ENCODE measurements at places on chromosomes 2 and 18. TPM values are rescaled to one million over a fixed set of nuclear protein-coding genes. Genes with fewer than 3 reads are reported as not detected.
A peak's percentile ranks its signal among the peaks of the same experiment; 100 is the strongest.

ABCB11 gene
- 0.03 TPM for total RNA-seq

EFHD1 gene
- total RNA-seq: 129 TPM

GRCh38 chr2:65539633-65540032 lies 107.2 kb upstream of the SPRED2 start:
- peak; percentile 65 for DNase-seq
- H3K4me3 ChIP-seq: no peak overlapping the region
- H3K27ac ChIP-seq: no peak overlapping the region
- no peaks in the 10 kb centered on the region for H3K27me3 ChIP-seq
- no peaks in the 10 kb centered on the region for H3K4me1 ChIP-seq

- no peak overlapping the region for H3K27ac ChIP-seq
- no peak overlapping the region for H3K4me3 ChIP-seq
- H3K36me3 ChIP-seq: no peaks in the 10 kb centered on the region
- no peaks in the 10 kb centered on the region for H3K27me3 ChIP-seq
- DNase-seq: no peak
- peaks cover 11% of the 10 kb centered on the region for H3K4me1 ChIP-seq
Observed at GRCh38 chr2:27042159-27042661, 9.3 kb upstream of the AGBL5 start.

- H3K4me1 ChIP-seq: no peaks in the 10 kb centered on the region
- H3K27me3 ChIP-seq: no peaks in the 10 kb centered on the region
- DNase-seq: no peak
- no peak overlapping the region for H3K27ac ChIP-seq
Observed at GRCh38 chr2:230494980-230495379, 79.0 kb downstream of the SP100 start.

DNA sequence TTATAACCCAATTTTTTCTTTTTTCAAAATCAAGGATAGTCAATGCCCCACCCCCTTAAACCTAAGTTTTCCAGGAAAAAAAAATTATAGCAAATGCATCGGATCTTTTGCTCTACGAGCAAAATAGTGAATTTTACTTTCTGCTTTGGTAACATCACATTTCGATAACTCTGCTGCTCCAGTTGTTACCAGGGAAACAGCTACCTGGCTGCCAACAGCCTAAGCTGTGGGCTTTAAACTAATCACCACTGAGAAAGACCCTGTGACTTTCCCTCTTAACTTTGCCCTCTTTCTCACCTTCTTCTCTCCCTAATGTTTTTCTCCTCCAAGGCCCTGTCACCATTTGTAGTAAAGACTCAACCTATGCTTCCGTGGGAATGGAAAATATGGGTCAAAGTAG lies 145.5 kb downstream of the ABCA12 start:
- no peak overlapping the region for H3K4me3 ChIP-seq
- no peaks in the 10 kb centered on the region for H3K36me3 ChIP-seq
- no peak for DNase-seq

- no peak overlapping the region for H3K4me3 ChIP-seq
- no peaks in the 10 kb centered on the region for H3K4me1 ChIP-seq
- DNase-seq: no peak
- no peaks in the 10 kb centered on the region for H3K27me3 ChIP-seq
Observed at GRCh38 chr2:9707008-9707407, 76.2 kb upstream of the YWHAQ start.

DNA sequence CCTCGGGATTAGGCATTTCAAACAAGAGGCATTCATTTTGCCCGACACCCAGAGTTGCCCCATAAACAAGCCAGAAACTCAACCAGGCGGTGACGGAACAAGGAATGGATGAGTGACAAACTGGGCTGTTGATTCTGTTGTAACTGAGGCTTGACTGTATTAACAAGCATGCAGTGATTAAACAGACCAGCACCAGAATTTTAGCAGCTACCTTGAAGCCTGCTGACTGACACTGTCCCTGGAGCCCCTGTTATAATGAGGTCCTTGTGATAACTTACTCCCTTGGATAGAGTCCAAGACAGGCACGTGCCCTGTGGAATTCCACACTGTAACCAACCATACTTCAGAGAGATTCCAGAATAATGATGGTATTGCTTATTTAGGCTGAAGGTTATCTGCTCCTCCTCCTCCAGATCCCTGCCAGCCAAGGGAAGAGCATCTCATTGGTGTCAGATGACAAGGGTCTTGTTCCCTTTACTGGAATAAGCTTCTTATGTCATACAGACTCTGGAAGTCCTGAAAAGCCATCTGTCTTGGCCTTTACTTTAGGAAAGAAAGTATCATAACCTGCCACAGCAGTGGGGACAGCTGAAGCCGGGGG lies 97.1 kb upstream of the RMDN2 start:
- H3K36me3 ChIP-seq: no peaks in the 10 kb centered on the region
- peaks cover 4% of the 10 kb centered on the region for H3K4me1 ChIP-seq
- H3K4me3 ChIP-seq: no peak overlapping the region
- H3K27me3 ChIP-seq: no peaks in the 10 kb centered on the region
- no peak for DNase-seq
